Lung (tissue), 17 donors: ENCODE measurements at places on chromosomes 13 and 19. TPM values are rescaled to one million over a fixed set of nuclear protein-coding genes. Genes with fewer than 3 reads are reported as not detected.

GRCh38 chr13:28584873-28585381 is 74.0 kb upstream of the POMP start:
- no peak for DNase-seq

DNA sequence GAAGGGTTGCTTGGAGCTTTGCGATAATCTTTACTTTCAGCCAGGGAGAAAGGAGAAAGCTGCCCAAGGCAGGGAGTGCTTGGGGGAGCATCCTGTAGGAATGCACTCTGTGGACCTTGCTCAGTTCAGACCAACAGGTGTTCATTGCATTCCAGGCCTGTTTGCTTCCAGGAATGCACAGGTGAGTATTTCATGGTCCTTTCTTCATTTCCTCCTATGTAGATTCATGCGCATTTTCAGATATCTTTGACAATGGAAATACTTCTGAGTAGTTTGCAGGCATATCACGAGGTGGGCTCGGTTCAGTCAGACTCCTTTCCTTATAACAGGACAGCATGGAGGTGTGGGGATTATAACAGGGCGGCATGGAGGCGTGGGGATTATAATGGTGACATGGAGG is 254.8 kb downstream of the FGF9 start:
- DNase-seq, result no peak

ADGRE3 gene
- 2.1 TPM for total RNA-seq

DNA sequence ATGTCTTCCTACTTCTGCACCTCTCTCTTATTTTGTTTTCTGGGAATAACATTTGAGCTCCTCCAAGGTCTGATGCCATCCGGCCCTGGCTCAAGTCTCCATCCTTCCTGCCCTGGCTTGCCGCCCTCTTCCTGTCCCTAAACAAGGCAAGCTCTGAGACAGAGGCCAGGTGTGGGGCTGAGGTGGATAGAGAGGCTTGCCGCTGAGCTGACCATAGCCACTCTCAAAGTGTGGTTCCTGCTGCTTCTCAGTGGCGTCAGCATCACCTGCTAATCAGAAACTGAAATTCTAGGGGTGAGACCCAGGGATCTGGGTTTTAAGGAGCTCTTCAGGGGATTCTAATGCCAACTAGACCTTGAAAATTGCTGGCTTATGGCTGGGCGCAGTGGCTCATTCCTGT is 6.0 kb upstream of the TPRX2 start:
- no peak for DNase-seq

ZNF426 gene
- total RNA-seq, result 24.0 TPM

COPE gene
- 94.1 TPM for total RNA-seq

DNA sequence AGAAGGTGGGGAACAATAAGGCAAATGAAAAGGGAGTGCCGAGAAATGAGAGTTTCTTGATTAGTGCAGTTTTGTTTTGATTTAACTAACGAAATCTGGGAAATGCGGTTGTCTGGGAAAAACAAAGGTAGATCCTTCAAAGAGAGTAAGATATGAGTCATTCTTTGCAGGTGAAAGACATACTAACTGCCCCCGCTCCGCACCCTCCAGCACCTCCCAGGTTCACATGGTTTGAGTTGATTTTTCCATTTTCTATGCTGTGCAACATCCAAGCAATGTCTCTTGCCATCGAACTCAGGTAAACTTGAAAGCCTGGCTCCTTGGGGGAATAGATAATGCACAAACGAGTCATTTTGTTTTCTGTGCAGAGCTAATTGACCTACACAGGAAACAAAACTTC is 84.1 kb upstream of the KLF12 start:
- no peak for DNase-seq

- DNase-seq, result peak; percentile 60
Observed at GRCh38 chr13:42477596-42478190, 96.3 kb upstream of the TNFSF11 start.

LYPD4 gene
- total RNA-seq, result not detected

METTL21C gene
- total RNA-seq, result not detected

IRS2 gene
- 27.1 TPM for total RNA-seq

- peak; percentile 2 for DNase-seq
Observed at GRCh38 chr13:83162493-83162892, 719.8 kb downstream of the SLITRK1 start.

DNA sequence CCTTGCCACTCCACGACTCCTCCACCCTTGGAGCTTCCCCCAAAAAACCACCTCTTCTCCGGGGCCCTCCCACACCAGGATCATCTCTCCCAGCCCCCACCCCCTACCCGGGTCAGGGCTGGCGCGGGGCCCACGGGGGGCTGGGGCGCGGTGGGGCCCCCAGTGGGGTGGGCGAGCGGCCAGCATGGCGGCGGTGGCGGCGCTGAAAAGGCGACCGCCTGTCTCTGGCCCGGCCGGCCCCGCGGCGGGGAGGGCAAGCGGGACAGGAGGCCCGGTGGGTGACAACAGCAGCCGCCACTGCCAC is 850 bp downstream of the DYRK1B start:
- DNase-seq, result no peak

JSRP1 gene
- 0.61 TPM for total RNA-seq

DNA sequence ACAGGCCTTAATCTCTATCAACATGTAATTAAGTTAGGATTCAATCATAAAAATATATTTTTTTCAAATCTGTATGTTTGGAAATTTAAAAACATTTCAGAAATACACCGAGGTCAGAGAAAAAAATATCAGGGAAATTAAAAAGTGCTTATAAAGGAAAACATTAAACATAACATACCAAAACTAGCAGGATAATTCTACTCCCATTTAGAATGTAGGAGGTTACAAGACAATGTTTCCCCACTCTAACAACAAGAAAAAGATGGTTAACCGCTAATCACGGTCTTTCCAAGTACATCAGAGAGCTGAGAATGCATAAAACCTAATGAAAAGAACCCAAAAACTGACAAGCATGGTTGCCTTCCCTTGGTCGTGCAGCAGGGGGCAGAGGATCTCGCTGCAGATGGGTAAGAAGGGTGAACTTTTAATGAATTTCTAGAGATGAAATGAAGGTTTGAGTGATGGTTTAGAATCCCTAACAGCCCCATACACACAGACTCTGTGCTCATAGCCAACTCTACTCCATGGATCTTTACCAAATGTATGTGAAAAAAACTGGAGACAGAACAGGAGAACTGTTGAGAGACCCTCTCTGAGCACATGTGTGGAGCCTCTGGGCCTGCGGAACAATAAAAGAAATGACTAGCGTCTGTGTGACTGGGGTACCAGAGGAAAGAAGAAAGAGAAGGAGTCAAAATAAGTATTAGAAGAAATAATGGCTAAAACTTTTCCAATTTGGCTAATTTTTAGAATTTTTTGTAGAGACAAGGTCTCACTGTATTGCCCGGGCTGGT is 51.3 kb upstream of the LSM14A start:
- DNase-seq, result peak; percentile 21

SIGLECL1 gene
- not detected for total RNA-seq
